ENCODE measurements at places on chromosomes 2 and 18. TPM values are rescaled to one million over a fixed set of nuclear protein-coding genes. Genes with fewer than 3 reads are reported as not detected.

POMC gene
- 4.4 TPM for total RNA-seq

- no peak for DNase-seq
These were observed 767.4 kb downstream of the MBD2 start for GRCh38 chr18:53457068-53457467.

IAH1 gene
- total RNA-seq: 16.5 TPM

CFC1 gene
- total RNA-seq: not detected

LRATD1 gene
- 2.3 TPM for total RNA-seq

- no peak for DNase-seq
These were observed 42.4 kb upstream of the KDM3A start for GRCh38 chr2:86398500-86399474.

MPP4 gene
- not detected for total RNA-seq

DNA sequence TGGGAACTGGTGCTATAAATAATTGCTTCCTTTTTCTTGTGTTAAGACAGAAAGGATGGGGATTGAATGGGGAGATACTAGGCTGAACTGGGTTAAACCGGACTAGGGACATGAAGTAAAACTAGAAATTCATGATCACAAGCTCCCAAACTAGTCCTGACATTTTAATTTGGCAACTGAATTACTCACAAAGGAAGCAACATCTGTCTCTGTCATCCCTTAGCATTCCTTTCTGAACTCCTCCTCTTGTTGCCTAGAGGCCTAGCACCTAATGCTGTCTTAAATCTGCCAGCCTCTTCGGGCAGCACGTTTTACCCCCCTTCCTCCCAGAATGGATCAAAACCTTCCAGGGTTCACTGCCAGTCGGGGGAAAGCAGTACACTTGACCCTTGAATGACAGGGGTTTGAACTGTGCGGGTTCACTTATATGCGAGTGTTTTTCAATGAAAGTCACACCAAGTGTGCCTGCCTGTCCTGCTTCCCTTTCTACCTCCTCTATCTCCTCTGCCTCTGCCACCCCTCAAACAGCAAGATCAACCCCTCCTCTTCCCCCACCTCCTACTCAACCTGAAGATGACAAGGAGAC, 8.2 kb downstream of the KCTD1 start:
- no peak for DNase-seq

AGXT gene
- total RNA-seq: 0.16 TPM

TUBA3E gene
- 0.18 TPM for total RNA-seq

- no peak for DNase-seq
These were observed 12.6 kb upstream of the ATRAID start for GRCh38 chr2:27199241-27199640.

DNA sequence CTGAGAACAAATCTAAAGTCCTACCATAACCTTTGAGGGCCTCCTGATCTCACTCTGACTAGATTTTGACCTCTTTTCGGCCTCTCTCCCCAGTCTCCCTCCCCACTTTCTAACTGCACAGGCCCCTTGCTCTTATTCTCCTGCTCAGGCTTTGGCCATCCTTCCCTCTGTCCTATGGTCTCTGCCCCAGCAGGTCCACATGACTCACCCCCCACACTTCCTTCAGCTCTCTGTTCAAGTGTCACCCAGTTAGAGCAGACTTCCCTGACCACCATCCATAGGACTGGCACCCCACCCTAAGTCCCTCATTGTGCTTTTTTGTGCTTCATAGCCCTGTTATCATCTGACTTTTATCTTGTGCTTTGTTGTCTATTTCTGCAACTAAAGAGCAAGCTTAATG, 41.2 kb upstream of the NT5C1B start:
- DNase-seq: no peak

CAD gene
- total RNA-seq: 150 TPM

HRH4 gene
- not detected for total RNA-seq

MARCHF4 gene
- total RNA-seq: 1.7 TPM

GRCh38 chr2:222842491-222843174, 18.2 kb upstream of the ACSL3 start:
- no peak for DNase-seq

- DNase-seq: no peak
These were observed 93.5 kb downstream of the VWA3B start for GRCh38 chr2:98180456-98180855.

SLC9A4 gene
- total RNA-seq: 0.11 TPM

DNA sequence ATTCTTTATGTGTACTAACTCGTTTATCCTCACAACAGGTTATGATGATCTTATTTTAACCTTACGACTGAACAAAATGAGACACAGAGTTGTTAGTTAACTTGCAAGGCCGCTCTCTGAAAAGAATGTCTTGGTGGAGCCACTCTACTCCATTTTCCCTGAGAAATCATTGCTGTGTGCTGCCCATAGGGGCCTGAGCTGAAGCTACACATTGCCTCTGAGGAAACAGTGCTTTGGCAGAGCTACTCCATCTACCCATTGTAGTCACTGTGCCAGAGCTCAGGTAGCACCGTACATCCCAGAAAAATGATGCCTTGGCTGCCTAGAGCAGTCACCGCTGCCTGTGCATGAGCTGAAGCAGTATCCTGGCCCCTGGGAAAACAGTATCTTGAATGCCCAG, 61.6 kb downstream of the GULP1 start:
- no peak for DNase-seq

DNA sequence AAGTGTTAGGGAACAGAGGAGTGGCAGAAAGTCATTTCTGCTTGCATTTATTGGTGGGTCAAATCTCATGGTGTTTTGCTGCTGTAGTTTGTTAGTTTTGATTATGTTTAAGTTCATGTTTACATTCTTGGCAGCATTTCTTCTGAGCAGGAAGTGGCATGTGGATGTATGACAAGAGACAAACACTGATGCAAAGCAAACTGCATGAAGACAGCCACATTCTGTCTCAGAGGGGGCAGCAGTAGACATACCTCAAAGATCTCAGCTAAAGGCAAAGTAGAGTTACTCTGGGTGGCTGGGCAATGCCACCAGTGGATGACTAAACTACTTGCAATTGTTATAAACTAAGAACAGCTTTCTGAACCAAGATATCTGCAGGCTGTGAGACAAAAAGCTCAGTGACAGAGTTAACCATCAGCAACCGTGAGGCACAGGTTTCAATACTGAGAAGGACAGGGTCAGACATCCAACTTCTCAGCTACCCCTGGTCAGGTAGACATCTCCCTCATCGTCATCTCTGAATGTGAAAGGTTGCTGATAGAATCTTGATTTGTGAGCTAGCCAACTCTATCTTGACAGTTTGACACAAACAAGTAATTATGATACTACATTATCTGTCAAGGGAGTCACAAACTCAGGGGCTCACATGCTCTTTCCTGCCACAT, 16.4 kb downstream of the GALNT3 start:
- DNase-seq: no peak

GRCh38 chr18:75809926-75810255, 382.4 kb upstream of the SMIM21 start:
- no peak for DNase-seq

- no peak for DNase-seq
These were observed 334.3 kb downstream of the CLIP4 start for GRCh38 chr2:29449499-29449898.

ANO7 gene
- 8.6 TPM for total RNA-seq

DNA sequence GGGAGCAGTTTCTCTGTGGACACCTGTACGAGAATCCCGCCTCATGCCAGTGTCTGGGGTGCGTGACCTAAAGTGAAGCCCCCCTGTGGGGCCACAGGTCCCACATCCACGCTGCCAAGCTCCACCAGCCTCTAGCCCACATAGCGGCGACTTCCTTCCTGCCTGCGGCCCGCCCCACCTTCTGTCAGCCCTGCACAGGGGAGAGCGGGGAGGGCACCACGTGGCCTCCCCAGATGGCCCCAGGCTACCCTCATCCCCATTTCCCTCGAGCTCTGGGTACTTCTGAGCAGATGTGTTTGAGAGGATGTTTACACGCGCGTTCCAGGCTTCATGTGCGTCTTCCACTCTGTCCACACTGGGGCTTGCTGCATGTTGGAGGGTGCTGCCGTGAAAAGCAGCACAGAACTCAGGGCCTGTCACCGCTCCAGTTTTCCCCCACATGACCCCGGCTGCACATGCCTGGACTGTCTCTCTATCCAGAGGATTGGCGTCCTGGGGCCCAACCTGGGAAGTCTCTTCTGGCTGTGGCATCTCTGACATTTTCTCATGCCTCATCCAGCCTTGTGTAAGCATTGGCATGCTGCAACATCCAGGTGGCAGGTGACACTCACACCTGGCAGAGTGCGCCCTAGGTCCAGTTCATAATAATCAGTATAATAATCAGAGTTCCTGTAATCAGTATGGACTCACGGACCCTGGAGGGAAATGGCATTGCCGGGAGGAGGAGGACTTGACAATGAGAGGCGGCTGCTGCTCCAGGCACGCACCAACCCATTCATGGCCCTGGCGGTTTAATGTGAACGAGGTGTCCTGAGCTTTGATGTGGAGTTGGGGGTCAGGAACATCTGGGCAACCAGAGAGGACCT, 146.3 kb upstream of the TWIST2 start:
- DNase-seq: no peak

IGFBP2 gene
- 873 TPM for total RNA-seq

TEKT4 gene
- not detected for total RNA-seq

- DNase-seq: no peak
These were observed 922.7 kb downstream of the BCL11A start for GRCh38 chr2:59630789-59631188.

DNA sequence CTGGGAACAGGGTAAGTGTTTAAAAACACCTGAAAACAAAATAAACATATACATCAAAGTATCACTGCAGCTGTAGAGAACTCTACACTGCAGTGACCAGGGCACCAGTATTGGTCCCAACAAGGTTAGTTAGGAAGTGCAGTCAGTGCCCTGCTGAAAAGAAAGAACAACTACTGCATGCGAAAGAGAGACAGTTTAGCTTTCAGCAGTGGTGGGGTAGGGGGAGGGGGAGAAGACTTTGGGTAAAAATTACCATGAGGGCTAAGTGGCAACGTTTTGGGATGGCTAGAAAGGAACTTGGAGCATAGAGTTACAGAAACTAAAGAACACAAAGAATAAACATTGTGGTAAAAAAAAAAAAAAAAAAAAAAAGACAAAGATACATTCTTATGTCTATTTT, 112.1 kb downstream of the UPP2 start:
- DNase-seq: no peak

DNA sequence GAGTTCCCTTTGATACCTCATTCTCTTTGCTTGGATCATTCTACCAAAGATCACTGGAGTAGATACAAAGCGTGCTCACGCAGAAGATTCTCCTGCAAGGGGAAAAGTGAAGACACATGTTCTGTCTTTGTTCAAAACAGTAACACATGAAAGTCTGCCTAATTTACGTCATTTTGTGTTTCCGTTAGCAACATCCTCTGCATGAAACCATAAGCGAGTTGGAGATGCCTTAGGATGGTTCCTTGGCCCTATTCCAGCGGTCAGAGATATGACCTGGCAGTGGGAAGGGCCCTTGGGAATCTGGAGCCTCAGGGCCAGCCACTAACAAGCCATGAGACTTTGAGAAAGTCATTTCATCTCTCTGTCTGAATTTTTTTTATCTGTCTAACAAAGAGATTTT, 180.9 kb upstream of the TWIST2 start:
- no peak for DNase-seq

GRCh38 chr18:46215902-46216723, 111.9 kb downstream of the HAUS1 start:
- no peak for DNase-seq

All from WTC11 (cell line).